Stimulated activated CD4-positive, alpha-beta T cell treated with anti-CD3 and anti-CD28 coated beads, Interleukin-15, amount 100 ng/mL, for 1 hour (primary cell): ENCODE measurements at places on chromosomes 5 and 9.

- DNase-seq: no peak
Observed at GRCh38 chr9:21311889-21312288, 6.8 kb upstream of the IFNA5 start.

DNA sequence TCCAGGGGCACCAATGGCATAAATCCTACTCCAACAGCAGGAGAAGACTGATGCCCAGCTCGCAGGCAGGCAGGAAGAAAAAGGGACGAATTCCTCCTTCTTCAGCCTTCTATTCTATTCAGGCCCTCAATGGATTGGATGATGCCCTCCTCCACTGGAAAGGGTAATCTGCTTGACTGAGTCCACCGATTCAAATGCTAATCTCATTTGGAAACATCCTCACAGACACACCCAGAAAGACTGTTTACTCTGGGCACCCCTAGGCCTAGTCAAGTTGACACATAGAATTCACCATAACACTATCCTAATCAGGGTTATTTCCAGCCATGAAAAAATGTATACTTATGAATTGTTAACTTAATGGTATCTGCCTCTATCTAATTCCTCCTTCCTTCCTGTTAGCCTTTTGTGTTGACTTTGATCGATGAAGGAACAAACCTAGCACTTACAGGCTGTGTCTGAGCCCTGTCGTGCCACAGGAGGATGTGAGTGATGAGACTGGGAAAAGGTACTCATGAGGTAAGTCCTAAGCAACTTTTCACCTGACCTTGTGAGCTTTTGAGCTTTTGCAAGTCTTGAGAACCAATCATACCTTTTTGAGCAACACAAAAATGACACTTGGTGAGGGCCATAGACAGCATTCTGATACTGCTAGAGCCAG, 36.5 kb downstream of the FOXD1 start:
- DNase-seq: no peak

DNA sequence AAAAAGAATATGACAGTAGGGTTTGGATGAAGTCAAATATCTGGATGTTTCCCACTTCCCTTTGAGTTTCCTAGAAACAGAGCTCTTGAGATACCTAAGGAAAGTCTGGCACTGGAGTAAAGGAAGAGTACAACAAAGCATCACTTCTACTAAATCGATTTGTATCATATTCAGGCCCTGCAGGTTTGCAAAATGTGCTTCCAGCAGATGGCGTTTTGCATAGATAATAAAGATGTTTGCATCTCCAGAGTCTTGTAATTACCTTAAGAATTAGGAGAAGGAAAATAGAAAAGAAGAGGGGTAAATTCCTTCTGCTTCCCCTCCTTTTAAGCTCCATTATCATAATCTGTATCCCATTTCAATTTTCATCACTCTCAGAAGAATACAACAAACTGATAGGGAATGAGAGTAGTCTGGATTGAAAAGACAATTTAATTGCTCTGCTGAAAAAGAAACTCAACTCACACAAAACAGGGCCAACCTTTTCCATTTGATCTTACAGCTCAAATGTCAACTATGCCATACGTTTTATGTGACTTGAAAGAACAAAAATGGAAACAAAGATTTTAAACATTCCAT, 380.4 kb downstream of the PTPRD start:
- DNase-seq: no peak

DNA sequence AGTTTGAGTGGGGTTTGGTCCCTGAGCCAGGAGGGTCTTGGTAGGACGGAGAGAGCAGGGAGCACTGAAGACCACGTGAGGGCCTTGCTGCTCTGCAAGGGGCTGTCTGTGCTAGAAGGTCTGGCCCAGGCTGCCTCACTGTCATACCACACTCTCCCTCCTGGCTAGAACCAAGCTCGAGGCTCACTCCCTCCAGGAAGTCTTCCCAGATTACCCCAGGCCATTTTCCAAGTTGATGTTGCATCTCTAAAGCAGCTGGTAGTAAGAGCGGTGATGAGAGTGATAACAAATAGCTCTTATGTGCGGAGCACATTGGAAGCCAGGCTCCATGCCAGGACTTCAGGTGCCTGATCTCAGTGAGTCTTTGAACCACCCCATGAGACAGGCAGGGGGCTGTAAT, 6.6 kb downstream of the MYMK start:
- DNase-seq: no peak

DNA sequence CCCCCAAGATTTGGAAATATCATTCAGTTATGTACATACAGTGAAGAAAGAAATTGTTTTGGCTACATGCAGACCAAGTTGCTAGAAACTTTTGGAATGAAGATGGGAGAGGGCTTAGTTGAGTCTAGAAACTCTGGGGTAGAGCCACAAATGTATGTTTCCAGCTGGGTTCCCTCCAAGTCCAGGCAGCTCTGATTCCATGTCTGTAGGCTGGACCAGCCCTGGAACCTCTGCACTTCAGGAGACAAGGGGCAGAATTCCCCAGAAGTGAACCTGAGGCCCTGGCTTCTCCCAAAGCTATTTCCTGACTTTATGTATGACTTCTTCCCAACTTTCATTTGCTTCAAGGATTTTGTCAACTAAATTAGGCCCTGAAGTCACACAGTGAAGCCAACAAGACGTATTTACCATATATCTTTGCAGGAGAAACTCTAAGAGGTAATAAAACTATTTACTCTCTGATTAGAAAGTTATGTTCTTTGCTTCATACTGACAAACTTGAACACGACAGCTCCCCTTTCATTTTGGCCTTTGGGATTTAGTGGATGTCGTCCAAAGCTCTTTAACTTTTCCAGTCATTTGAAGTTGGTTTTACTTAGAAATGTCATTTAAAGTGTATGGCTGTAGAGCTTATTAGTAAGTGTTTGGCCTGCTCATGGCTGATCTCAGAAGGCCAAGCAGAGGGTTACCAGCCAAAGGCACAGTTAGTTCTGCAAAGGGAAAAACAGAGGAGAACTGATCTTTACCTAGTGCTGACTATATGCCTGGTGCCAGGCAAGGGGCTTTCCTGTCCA, 152.0 kb upstream of the SLC28A3 start:
- DNase-seq: no peak

- no peak for DNase-seq
Observed at GRCh38 chr9:133351908-133352634, 4.1 kb downstream of the RPL7A start.

DNA sequence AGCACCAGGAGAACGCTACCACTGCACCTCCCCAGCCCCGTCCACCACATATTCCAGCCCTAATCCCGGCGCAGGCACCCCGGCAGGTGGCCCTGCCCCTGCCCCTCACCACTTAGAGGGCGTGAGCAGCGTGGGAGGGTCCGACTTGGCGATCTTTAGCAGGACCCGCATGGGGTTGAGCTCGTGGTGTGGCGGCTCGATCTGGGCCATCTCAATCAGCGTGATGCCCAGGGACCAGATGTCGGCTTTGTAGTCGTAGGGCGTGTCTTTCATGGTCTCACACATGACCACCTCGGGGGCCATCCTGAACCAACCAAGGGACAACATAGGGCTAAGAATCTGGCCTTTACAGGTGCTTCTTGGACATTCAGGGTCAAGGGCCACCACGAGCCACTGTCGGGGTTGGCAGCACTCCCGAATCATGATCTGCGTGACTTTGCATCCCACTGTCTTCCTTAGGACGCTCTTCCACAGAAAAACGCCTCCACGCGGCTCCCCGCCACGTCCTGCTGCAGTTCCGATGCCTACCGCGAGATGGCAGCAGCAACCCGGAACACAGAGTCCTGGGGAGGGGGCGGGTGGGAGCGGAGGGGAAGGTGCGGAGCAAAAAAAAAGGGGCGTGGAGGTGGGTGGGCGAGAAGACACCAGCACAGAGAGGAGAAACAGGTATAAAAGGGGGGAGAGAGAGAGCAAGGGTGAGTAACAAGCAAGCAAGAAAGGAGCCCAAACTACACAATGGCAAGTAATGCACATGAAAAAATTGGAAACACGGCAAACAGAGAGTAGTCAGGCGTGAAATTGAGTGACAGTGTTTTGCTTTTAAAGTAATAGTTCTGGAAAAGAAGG, 81.3 kb downstream of the STK10 start:
- DNase-seq: peak; percentile 39

DNA sequence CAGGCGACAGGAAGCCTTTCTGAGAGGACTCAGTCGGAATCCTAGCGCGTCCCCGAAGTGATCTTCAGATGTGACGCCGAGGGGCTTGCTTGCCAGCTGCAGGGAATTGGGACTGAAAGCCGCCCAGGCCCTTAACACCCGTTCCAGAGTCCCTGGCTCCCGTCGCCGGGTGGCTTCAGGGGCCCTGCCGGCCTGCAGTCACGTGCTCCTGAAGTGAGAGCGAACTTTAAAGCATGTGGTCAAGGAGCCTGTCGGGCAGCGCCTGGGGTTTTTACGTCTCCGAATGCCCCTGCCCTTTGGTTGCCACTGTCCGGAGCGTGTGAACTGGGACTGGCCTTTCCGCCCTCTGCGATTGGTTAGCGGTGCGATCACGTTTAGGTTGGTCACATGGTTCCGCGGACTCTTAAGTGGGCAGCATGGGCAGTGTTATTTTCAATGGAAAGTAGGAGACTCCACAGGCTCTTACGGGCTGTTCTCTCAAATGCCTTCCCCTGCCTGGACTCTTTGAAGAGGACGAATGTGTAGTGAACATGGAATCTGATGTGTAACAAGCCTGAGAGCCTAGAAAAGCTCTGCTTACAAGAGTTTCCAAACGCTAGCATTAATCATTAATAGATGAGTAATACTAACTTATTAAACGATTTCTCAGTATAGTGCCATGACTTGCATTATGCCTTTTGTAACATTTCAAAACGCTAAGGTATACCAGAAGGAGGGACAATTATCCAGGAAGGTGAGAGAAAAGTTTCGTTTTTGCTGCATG, 1.9 kb downstream of the VLDLR start:
- no peak for DNase-seq

- DNase-seq: no peak
Observed at GRCh38 chr5:37915097-37915736, 75.4 kb upstream of the GDNF start.

DNA sequence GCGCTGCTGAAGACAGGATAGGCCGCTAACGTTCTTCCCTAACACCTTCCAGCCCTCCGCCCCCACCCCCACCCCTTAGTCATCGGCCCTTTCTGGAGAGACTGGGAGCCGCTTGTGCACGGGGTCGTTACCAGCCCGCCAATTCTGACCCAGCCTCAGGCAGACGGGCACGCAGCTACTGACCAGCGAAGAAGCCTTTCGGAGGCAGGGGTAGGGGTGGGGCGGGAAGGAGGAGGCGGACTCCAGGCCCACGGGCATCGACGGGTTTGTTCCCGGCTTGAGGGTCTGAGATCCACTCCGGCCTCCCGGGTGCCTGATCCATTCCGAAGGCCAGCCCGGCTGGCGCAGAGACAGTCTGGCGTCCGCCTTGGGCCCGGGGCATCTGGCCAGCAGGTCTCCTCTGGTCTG, 729 bp upstream of the HAND1 start:
- DNase-seq: no peak

- peak; percentile 45 for DNase-seq
Observed at GRCh38 chr5:141605523-141606277, 13.1 kb downstream of the DIAPH1 start.

DNA sequence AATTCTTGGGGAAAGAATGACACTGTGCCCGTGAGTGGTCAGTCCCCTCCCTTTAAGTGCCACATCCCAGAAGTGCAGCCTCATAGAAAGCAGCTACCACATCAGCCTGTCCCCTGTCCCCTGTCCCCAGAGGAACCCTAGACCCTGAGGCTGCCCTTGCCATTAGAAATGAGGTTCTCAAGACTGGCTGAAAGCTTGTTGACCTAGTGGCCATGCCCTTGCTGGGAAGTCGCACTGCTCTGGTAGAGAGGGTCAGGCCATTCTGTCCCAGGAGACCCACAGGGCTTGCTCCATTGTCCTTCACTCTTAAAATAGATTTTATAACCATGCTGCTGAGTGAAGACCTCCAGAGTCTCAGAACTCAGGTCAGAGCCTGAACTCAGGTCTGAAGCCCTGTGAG, 184.5 kb downstream of the RGS3 start:
- DNase-seq: no peak

DNA sequence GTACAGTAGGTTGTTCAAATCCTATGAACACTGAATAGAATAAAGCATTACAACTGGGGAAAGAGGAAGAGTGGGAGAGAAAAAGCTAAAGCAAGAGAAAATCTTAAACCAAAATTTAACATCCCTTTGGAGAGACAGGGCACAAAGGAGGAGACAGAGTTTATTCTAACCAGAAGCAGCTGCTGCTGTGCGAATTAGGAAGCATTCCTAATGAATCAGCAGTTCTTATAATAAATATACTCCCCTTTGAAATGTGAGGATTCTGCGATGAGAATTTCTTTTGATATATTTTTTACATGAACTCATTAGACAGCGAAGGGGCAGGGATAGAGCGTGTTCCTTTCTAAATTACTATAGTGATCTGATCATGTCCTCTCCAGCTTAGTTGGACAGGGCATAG, 233.4 kb downstream of the DENND1A start:
- DNase-seq: no peak

GRCh38 chr5:159779481-159779880, 136.8 kb upstream of the ADRA1B start:
- DNase-seq: no peak

DNA sequence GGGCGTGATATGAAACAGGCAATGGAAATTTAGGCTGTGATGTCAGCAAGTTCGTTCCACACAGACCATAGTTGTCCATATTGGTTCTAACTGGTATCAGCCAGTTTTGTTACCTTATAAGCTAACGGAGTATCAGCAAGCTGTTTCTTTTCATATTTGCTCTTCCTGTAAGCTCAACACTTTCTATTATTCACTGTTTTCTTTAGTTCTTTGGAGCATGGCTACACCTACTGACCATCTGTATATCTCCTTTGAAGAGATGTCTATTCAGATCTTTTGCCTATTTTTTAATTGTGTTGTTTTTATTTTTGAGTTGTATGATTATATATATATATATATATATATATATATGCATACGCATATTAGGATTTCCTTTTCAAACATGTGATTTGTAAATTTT, 1057.2 kb upstream of the CDH10 start:
- no peak for DNase-seq

- no peak for DNase-seq
Observed at GRCh38 chr5:141322261-141322660, 1.7 kb upstream of the TAF7 start.

GRCh38 chr5:88883836-88884607, 1.0 kb upstream of the MEF2C start:
- no peak for DNase-seq

DNA sequence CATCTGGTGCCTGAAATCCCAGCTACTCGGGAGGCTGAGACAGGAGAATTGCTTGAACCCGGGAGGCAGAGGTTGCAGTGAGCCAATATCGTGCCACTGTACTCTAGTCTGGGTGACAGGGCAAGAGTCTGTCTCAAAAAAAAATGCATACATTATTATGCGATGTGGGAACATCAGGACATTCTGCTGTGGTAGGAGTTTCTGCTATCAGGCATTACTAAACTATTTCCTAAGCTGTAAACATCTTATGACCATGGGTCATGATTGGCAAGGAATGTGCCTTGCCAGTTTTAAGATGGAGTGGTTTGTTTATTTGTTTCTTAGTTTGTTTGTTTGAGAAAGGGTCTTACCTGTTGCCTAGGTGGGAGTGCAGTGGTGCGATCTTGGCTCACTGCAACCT, 45.1 kb upstream of the FAM120A start:
- DNase-seq: no peak

GRCh38 chr5:134459010-134459403, 47.3 kb upstream of the CDKN2AIPNL start:
- no peak for DNase-seq

GRCh38 chr9:98142182-98142907, 23.3 kb upstream of the TRIM14 start:
- no peak for DNase-seq

- DNase-seq: no peak
Observed at GRCh38 chr5:123223921-123224320, 134.9 kb downstream of the PRDM6 start.

GRCh38 chr5:23523998-23524397, 16.6 kb downstream of the PRDM9 start:
- DNase-seq: no peak

- DNase-seq: no peak
Observed at GRCh38 chr9:114629563-114630090, 18.5 kb downstream of the TMEM268 start.
